ENCODE measurements at places on chromosomes 4 and X.

GRCh38 chr4:992297-993110 lies 700 bp downstream of the SLC26A1 start:
- DNase-seq, result no peak

GRCh38 chrX:78366576-78366975 lies 39.2 kb upstream of the CYSLTR1 start:
- no peak for DNase-seq

GRCh38 chr4:104465201-104465600 lies 29.5 kb downstream of the CXXC4 start:
- DNase-seq, result no peak

- no peak for DNase-seq
These were observed 160.1 kb downstream of the PTCHD1 start for GRCh38 chrX:23494741-23495140.

- DNase-seq, result no peak
These were observed 42.9 kb downstream of the ALPK1 start for GRCh38 chr4:112340023-112340422.

DNA sequence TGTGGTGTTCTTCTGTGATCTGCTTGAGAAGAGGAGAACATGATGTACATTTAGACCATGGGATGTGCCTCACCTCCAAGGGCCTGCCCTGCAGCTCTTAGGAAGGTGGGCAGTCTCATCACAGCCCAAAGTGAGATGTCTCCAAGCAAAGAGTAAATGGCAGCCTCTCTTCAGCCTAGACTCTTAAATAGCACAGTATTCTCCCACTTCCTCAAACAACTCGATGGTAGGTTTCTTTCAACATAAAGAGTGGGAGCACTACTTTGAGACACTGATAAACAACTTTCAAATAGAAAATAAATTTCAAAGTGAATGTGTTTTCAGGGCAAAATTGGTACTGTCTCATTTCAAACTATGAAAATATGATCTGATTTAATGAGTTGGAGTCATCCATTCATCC lies 35.2 kb downstream of the EDNRA start:
- DNase-seq, result no peak

DNA sequence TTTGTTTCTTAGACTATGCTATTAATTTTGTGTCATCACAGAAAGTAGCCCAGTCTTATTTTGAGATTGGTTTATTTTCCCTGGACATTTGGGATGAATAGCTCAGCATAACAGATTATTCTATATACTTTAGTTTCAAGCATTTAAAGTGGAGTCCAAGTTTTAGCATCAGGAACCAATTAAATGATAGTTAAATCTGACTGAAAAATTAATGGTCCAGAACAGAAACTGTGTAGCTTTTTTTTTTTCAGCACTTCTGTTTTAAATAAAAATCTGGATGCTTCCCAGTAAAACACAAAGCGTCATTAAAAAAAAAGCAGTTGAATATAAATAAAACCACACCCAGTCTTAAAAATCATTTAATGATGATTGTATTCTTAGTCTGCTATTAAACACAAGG lies 59.4 kb upstream of the PITX2 start:
- DNase-seq, result peak; percentile 39

- no peak for DNase-seq
These were observed 23.1 kb upstream of the ARMCX2 start for GRCh38 chrX:101682723-101683122.

- DNase-seq, result no peak
These were observed 2.7 kb downstream of the JAKMIP1 start for GRCh38 chr4:6197433-6198174.

DNA sequence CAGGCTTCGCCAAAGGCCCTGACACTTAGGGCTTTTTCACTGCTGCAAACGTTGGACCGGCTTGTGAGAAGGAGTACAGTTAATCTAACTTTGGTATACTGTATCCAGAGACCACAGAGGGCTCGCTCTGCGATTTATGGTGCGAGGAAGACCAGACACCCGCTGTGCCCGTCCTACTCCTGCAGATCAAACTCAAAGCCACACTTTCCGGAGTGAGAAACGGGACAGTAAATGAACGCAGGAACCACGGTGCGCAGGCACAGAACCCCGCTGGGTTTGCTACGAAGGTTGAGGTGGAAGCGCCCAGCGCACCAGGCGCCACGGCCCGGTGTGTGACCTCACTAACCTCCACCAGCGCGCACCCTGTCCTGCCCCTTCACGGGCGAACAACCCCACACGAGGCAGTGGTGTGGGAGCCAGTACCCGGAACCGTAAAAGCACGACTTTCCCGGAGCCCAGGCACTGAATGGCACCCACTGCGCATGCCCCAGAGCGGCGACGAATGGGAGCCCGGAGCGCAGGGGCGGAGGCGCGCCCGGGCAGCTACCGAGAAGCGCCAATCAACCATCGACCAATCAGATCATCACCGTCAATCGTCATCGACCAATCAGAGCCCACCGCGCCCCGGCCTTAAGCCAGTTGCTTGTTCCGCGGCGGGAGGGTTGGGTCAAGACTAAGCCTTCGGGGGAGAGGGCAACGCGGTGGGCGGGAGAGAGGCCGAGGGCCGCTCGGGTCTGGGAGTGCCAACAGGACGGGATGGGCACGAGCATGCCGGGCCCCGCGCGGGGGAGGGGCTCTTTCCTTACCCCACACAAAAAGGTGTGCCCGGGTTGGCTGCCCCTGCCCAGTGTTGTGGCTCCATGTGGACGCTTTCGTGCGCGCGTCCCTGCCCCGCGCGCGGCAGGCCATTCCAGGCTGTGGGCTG lies 21.3 kb upstream of the WDR45 start:
- peak; percentile 89 for DNase-seq

GRCh38 chr4:121658125-121658524 lies 38.7 kb downstream of the ANXA5 start:
- no peak for DNase-seq

DNA sequence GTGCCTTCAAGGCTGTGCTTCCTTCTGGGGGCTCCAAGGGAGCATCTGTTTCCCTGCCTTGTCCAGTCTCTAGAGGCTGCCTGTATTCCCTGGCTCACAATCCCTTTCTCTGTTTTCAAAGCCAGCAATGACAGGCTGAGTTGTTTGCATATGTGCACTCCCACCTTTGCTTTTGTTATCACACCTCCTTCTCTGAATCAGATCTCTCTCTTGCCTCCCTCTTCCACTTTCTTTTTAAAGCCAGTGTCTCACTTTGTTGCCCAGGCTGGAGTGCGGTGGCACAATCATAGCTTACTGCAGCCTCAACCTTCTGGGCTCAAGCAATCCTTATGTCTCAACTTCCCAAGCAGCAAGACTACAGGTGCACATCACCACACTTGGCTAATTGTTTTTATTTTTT lies 37.1 kb upstream of the LEF1 start:
- DNase-seq, result no peak

- DNase-seq, result no peak
These were observed 804.8 kb downstream of the ADGRL3 start for GRCh38 chr4:62004881-62005280.

DNA sequence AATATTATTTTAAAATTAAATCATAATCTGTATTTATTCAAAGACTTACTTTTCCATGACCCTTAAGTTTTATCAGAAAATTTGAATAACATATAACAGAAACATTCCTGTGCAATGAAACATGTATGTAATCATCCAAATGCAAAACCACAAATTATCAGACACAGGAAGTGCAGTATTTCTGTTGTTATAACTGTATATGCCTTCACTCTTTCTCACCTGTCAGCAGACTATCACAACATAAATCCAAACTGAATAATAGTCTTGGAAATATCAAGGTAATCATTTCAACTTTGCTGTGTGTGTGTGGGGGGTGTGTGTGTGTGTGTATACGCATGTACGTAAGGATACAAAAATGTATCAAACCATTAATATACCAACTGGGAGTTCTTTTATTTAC lies 285.9 kb downstream of the SLC7A11 start:
- peak; percentile 43 for DNase-seq

- DNase-seq, result no peak
These were observed 1163.2 kb downstream of the PCDH18 start for GRCh38 chr4:136369073-136369472.

DNA sequence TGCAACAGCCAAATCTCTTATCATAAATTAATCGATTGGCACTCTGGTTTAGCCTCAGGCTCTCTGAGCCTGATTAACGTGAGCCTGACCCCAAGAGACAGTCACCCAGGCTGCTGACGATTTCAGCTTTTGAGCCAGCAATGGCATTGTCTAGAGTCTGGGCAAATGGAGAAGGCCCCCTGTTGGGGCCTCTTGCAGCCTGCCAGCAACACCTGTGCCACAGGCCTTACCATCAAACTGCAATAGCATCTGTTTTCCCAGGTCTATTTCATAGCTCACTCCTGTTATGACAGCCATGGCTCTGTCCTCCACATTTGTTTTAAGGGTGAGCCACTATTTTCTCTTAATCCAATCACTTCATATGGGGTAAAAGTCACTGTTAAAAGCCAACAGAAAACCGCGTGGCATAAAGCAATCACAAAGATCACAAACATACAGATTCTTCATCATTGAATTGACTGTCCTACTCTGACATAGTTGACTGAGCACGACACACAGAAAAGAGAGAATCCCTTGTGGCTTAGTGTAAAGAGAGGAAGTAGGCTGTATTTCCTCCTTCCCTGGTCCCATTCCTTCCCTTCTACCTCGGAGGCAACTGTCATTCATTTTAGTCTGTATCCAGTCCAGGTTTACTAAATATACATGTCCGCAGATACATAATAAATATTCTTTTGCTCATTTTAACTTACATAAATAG lies 47.8 kb downstream of the SLC9A7 start:
- DNase-seq, result no peak

DNA sequence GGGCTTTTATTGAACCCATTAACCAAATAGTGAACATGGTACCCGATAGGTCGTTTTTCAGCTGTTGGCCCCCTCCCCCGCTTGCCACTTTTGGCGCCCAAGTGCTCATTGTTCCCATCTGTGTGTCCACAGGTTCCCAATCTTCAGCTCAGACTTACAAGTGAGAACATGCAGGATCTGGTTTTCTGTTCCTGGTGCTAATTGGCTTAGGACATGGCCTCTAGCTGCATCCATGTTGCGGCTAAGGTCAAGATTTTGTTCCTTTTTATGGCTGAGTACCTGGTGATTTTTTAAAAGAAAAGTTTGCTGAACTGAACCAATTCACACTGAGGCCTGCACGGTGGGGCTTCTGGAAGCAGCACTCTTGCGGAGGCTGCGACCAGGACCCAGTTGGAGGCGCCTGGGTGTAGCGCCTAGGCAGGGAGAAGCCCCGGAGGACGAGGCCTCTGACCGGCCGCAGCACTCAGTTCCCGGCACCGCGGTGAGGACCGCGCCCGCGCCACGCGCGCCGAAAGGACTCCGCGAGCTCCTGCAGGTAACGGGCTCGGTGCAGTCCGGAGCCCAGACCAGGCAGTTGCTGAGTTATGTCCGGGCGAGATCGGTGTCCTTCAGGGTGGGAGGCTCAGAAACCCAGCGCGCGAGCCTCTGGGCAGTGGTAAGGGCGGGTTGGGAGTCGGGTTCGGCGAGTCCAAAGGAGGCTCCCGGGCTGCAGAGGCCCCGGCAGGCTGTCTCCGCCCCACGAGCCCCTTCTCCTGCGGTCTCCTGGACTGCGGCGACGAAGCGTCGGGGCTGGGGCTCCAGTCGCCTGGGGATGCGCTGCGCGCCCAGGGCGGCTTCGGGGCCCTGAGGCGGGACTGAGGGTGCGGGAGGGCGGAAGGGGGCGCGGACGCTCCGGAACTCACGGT lies 15.8 kb upstream of the SLC25A4 start:
- no peak for DNase-seq

DNA sequence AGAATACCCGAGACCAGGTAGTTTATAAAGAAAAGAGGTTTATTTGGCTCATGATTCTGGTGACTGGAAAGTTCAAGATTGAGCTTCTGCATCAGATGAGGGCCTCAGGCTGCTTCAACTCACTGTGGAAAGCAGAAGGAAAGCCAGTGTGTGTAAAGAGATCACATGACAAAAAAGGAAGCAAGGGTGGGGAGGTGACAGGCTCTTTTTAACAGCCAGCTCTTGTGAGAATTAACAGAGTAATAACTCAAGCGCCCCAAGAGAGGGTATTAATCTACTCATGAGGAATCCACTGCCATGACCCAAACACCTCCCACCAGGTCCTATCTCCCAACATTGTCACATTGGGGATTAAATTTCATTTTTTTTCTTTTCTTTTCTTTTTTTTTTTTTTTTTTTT lies 6.3 kb upstream of the YIPF6 start:
- DNase-seq, result no peak

DNA sequence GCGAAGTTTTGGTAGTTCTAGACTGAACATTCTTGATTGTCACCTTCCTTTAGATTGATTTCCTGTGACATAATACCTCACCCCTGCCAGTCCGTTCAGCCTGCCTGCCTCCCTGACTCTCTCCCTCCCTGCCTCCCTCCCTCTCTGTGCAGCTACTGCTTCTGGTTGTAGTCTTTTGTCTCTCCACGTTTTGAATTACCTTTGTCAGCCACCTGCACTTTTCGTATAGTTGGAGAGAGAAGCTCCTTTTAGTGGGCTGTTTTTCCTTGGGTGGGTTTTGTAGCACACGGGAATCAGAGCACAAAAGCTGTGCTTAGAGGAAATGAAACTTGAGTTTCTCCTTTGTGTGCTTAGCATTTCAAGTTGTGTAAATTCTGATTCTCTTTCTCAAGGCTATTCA lies 32.6 kb upstream of the MSMO1 start:
- no peak for DNase-seq

GRCh38 chr4:40672528-40673522 lies 43.2 kb upstream of the RBM47 start:
- DNase-seq, result peak; percentile 93

GRCh38 chrX:139766545-139766983 lies 58.6 kb upstream of the MCF2 start:
- DNase-seq, result no peak

DNA sequence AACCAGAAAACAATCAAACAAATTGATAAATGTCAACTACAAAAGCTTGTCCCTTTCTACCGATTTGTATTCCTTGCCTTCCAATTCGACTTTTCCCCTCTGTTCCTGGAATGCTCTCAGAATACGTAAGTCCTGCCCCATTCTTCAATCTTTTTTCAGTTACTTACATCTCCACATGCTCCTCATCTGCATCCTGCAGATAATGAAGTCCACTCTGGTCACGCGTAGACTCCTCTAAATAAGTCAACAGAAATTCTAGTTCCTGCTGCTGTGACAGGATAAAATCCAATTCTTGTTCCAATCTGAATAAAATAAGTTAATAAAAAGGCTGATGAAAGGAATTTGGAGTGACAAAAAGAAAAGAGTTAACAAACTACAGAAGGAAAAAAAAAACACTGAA lies 34.4 kb upstream of the RBM41 start:
- no peak for DNase-seq

DNA sequence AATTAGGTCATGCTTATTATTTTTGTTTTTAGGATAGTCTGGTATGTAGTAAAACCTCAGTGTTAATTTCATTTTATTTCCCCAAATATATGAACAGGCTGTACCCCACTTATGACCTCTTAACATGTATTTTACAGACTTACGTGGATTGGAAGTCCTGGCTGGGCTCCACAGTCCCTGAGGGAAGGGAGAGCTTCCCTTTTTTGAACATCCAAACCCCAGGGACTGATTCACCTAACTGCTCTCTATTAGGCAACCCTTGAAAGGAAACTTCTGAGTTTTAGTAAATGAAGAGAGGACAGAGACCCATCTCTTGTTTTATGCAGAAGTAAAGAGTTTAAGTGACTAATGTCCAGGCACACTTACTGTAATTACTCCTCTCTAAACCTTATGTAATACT lies 233.1 kb upstream of the SPRY1 start:
- no peak for DNase-seq

GRCh38 chr4:15716115-15716514 lies 13.2 kb downstream of the BST1 start:
- DNase-seq, result no peak

Data from fibroblast of the aortic adventitia (primary cell).